Stimulated activated CD8-positive, alpha-beta memory T cell treated with anti-CD3 and anti-CD28 coated beads, Interleukin-4, amount 100 ng/mL, for 1 hour (primary cell): ENCODE measurements at places on chromosomes 3 and 15.

- no peak for DNase-seq
Observed at GRCh38 chr15:39864116-39864515, 56.0 kb downstream of the GPR176 start.

GRCh38 chr15:68307131-68307928 lies 29.8 kb downstream of the FEM1B start:
- DNase-seq, result no peak

DNA sequence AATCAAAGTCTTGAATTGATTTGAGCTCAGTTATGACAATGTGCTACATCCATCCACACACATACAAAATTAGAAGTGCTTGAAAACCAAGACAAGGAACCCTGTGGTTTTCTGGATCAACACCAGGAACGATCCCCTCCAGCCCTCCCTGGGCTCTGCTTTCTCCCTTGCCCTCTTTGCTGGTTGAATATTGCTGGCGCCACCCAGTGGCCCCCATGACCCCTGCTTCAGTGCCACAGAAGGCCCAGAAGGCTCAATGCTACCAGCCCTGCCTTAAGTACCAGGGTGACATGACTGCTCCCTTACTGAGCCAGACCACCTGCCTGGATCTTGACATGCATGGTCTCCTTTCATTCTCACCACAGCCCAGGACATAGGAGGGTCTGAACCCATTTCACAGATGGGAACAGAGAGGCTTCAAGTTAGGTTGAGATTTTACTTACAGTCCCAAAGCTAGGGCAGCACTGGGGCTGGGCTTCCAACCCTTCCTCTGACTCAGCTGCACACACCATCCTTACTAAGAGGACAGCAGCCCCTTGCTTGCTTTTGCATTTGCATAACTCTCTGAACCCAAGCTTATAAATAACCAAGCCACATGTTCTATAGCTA lies 15.0 kb downstream of the IL12A start:
- DNase-seq, result no peak

DNA sequence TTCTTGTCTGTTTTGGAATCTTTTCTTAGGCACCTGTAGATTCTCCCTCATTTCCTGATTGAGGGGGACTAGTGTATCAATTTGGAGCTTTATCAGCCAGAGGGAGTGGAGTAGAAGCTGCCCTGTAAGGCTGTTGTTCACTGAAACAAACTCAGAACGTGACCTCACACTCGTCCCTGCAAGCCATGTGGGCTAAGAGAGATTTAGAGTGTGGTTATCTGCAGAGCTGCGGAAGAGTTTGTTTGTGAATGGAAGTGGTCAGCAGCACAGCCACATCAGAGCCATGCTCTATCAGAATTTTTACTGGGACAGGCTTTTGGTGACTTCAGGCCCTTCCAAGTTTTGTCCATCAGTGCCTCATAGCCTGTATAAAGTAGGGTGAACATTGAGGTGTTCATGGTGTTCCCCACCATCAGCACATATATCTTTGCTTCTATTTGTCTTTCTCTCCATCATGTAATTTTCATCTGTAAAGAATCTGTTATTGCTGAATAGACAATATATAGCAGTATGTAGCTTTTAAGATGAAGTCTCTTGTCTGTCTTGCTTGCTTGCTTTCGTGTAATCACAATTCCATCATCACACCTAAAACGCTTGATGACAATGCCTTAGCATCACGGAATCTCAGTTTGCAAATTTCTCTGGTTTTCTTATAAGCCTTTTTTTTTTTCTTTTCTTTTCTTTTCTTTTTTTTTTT lies 37.0 kb downstream of the LARS2 start:
- DNase-seq, result no peak

DNA sequence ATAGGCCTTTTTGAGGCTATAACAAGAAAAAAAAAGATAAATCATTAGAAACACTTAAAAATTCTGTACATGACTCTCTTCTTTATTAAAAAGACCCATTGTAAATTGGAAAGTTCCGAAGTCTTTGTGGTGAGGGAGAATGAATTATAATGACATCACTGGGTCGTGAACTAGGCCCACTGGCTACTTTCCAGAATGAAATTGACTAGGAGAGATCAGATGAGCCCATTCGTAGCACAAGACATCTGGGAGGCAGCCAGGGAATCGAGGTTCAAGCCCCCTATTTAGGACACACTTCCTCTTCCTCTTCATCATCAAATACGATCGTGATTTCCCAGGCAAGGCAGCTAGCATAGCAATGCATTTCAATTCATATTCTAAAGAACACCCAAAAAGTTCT lies 889.8 kb upstream of the NR2F2 start:
- DNase-seq, result no peak

DNA sequence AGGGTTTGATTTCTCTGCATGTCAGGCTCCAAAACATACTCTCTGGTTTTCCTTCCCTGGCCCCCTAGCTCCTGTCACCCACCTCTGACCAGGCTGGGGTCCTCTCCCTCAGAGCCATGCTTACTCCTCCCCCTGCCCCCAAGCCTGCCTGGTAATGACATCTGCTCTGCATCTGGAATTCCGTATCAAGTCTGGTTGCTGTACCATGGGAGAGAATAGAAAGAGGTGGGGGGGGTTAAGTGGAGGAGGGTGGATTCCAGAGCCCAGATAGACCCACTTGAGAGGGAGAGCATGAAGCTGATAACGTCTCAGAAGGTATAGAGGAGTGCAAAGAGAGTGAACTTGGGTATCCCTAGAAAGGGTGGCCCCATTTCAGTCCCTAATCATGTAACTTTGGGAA lies 4.2 kb downstream of the IGDCC4 start:
- DNase-seq, result no peak

DNA sequence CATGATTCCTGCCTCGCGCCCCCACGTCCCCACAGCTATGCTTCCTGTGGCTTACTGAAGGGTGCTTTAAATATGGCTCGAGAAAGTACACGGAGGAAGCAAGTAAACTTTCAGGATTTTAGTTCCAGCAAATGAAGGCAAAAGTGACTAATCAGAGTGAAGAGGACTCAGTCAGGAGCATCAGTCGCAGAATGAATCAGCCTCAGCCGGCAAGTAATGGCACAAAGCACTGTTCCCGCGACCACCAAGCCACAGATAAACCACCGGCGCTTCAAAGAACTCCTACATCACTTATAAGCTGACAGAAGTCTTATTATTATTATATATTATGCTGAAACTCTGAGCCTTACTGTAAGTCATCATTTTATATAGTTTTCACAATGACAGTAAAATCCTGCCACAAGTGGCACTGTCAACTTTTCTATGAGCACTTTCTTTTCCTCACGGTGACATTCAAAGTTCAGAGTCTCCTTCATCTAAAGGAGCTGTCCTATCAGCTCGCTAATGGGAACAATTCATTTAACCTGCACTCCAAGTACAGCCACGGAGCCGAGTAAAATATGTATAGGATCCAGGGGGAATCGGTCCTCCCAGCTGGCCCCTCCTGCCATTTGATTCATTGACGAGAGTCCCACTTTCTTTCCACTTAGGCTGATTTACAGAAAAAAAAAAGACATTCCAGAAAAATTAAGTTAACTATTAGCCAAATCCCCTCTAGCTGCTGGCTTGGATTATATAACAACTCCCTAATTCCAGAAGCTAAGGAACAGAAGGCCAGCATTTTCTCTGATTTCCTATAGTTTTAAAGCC lies 217.0 kb upstream of the ICE2 start:
- DNase-seq, result peak; percentile 24

DNA sequence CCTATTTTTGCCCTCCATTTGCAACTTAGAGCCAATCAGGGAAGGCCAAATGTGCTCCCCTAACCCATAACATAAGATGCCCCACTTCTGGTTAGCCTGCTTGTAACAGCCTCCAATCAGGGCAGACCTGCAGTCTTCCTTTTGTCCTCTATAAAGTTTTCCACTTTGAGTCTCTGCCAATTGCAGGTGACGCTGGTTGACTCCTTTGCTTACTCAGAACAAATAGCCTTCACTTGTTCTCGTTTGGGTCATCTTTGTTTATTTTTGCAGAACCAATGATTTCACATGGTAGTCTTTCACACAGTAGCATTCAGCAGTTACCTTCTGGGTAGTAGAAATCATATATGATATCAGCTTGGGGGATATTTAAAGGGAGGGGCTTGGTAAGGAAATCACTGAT lies 225.6 kb downstream of the MINAR1 start:
- DNase-seq, result no peak

DNA sequence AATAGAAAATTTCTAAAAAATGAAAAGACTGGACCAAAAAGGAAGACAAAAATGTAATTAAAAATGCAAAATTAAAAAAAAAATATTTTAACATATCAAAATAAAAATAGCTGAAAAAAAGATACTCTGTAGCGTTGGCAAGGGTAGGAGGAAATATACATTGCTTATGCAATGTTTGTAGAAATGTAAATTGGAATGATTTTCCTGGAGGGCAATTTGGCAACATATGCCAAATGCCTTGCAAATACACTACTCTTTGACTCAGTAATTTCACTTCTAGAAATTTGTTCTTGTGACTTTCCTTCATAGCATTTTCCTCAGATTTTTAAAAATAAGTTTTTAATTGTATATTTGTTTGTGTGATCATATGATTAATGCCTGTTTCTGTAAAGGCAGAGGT lies 296.6 kb downstream of the ZNF621 start:
- DNase-seq, result no peak

- DNase-seq, result no peak
Observed at GRCh38 chr15:68176601-68177000, 28.5 kb downstream of the CALML4 start.

DNA sequence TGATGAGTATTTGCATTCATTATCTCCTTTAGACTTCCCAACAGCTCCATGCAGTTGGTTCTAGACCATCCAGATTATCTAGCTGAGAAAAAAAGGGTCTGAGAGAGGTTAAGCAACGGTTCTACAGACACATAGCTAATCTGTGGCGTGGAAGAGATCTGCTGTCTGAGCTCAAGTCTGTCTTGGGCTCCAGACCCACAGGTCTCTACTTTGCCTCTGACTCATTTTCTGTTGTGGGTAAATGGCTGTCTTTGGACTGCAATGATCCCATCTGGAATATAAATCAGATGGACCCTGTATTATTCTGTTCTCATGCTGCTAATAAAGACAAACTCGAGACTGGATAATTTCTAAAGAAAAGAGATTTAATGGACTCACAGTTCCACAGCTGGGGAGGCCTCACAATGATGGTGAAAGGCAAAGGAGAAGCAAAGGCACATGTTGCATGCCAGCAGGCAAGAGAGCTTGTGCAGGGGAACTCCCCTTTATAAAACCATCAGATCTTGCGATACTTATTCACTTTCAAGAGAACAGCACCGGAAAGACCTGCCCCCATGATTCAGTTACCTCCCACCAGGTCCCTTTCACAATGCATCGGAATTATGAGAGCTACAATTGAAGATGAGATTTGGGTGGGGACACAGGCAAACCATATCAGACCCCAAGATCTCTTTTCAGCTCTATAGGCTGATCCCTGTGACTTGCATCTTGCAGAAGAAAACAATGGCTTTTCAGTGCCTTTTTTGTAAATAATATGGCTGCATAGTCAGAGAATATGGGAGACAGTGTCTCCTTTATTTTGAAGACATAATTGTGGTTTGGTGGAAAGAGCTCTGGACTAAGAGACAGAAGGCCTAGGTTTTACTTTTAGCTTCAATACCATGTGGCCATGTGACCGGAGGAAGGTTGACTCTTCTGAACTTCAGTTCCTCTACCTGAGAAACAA lies 24.7 kb downstream of the CEMIP start:
- no peak for DNase-seq

- no peak for DNase-seq
Observed at GRCh38 chr3:26307787-26308186, 314.8 kb upstream of the LRRC3B start.

DNA sequence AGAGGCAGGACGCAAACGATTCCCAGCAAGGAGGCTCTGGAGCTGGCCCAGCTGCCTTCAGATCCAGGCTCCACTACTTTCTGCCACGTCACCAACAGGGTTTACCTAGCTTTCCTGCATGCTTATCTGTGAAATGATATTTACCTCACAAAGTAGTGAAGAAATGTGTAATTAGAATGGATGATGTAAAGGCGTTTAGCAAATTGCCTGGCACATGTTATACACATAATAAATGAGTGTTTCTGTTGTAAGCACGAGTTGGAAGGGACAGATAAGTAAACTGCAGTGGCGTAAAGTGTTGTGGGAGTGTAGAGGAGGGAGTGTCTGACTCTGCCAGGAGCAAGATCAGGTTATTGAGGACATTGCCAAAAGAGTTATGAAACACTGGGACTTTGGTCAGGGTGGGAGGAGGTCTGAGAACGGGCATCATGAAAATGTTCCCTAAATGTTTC lies 3.5 kb upstream of the CHAC1 start:
- no peak for DNase-seq

DNA sequence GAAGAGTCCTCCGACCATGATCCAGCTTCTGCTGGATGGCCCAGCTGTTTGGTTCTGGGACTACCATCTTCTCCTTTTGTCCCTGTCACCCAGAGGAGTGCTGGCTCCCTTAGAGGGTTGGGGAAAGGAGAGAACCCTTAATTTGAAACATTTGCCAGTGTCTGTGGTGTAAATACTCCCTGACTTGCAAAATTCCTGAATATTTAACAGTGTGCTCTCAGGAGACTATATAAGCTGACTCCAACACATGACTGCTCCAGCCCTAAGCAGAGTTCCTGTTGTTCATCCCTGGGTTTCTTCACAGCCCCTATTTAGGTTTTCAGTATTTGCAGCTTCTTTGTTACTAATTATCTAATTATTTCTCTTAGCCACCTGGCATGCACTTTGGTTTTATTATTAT lies 133.1 kb downstream of the CPNE4 start:
- DNase-seq, result no peak

- DNase-seq, result no peak
Observed at GRCh38 chr3:122004107-122004506, 17.9 kb downstream of the ILDR1 start.

DNA sequence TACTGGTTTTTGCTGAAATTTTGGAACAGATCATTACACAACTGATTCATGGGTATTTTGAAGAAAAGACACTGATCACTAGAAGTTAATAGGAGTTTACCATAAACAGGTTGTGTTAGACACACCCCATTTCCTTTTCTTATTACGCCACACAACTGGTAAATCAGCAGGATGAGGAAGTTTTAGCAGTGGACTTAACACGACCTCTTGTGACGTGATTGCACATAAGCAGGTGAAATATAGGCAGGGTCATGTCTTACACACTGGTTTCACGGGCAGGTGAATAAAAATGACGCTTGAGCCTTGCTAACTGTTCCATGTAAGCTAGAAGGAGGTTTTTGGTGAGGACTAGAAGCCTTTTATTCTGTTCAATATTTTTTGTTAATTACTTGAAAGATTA lies 27.1 kb upstream of the TPRG1 start:
- DNase-seq, result no peak

GRCh38 chr15:96851613-96852012 lies 521.1 kb downstream of the NR2F2 start:
- DNase-seq, result no peak

- DNase-seq, result no peak
Observed at GRCh38 chr3:90015688-90016356, 908.4 kb downstream of the EPHA3 start.

- no peak for DNase-seq
Observed at GRCh38 chr3:187255314-187255713, 36.2 kb downstream of the MASP1 start.

GRCh38 chr3:100105501-100105900 lies 8.8 kb downstream of the FILIP1L start:
- DNase-seq, result no peak

GRCh38 chr15:56916825-56917477 lies 1.5 kb upstream of the TCF12 start:
- DNase-seq, result no peak
